ENCODE measurements at places on chromosomes 3 and 15.

DNA sequence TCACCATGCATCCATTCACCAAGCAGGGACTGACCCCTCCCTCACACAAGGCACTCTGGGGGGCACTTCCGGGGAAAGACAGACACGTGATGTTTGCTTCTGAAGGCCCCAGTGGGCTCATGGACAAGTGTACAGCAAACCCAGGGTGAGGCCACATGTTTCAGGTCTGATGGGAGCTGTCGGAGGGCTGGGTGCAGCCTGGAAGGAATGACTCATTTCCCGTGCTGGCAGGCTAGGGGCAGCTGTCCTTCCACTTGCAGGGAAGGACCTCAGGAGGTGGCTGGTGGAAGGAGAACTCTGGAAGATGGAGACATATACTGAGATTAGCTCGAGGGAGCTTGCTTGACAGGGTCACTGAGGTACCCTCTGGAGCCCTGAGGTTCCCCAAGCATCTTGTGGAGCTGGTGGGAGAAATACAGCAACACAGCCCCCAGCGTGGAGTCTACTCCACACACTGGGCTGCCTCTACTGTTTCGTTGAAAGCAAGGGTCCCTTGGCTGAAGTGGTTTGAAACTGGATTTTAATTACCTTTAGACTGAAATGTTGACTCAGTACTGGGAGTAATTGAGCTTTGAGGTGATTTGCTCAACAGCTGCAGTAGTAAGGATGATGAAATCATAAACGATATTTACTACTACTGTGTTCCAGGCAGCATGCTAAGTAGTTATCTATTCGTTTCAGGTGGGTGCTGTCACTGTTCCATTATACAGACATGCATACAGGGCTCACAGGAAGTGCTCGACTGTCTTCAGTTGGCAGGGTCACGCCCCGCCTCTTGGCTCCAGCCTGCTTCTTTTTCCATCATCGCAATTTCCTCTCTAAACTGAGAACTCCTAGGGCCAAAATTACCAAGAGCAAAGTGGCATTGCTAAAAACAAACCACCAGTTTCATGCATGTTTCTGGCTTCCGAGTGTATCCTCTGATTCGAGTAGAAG, 230.4 kb downstream of the ADAMTS17 start:
- DNase-seq: no peak

DNA sequence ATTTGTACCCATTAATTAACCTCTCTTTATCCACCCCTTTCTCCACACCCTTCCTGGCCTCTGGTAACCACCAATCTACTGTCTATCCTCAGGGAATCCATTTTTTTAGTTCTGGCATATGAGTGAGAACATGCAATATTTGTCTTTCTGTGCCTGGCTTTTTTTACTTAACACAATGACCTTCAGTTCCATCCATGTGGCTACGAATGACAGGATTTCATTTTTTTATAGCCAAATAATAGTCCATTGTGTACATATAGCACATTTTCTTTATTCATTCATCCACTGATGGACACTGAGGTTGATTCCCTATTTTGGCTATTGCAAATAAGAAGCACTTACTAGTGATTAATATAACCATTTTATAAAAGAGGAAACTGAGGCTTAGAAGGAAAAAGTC, 109.9 kb upstream of the NANOGP8 start:
- no peak for DNase-seq

DNA sequence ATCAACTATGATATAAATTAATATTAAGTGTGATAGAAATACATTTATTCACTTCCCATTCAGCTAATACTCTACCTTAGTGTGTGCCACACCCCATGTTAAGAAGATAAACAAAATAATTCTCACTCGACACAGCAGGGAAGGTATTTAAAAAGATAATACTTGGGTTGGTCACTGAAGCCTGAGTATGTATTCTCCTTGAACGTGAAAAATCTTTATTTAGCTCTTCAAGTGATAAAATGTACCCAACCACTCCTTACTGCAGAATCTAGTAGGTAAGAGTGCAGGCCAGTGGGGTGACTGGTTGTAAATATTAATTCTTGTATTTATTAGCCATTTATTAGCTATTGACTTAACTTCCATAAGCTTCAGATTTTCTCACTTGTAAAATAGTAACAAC, 372.7 kb upstream of the THBS1 start:
- DNase-seq: no peak

GRCh38 chr3:39180546-39181346, 11.6 kb downstream of the XIRP1 start:
- no peak for DNase-seq

GRCh38 chr3:140292684-140293083, 357.7 kb downstream of the CLSTN2 start:
- DNase-seq: no peak

DNA sequence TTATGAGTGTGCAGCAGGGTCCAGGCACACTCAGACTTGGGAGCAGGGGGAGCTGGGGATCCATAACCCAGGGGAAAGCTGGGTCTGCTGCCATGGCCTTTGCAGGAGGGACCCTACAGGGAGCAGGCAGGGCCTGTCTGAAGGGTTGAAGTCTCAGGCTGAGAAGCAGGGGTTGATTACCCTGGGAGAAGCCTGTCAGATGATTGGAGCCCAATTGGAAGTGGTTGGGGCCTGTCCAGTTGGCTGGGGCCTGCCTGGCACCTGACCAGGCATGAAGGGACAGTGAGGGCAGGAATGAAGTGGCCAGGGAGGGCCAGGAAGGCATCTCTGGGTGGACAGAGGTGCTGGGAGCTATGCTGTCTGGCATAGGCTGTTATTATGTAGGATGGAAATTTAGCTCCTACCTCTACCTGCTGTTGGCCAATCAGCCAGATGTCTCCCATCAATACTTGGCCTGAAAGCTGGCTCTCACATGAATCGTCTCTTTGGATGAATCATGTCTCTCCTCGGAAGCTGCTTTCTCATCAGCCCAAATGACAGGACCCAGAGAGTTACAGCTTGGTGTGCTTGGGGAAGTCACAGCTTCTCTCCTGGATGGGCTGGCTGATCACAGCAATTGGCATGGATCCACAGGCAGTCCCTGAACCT, 27.4 kb upstream of the SLCO2A1 start:
- DNase-seq: no peak

- DNase-seq: no peak
These were observed 40.5 kb downstream of the CCDC12 start for GRCh38 chr3:46935989-46936558.

DNA sequence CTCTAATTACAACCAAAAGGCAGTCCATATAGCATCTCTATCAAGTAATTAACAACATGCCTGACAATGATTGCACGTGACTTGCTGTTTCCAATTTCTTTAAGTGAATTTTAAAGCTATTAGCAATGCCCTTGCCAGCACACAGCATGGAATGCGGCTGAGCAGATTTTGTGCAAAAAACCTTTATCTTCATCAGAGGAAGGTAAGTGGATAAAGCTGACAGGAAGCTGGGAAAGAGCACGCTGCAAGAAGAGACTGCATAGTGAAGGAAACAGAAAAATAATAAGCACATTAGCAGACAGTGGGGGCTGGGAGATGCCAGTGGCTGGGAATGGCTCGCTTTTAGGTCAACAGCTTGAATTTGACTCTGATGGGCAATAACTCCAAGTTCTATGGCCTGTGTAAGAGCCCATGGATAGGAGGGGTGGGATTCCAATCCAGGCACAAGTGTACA, 138.8 kb downstream of the PDZRN3 start:
- no peak for DNase-seq

DNA sequence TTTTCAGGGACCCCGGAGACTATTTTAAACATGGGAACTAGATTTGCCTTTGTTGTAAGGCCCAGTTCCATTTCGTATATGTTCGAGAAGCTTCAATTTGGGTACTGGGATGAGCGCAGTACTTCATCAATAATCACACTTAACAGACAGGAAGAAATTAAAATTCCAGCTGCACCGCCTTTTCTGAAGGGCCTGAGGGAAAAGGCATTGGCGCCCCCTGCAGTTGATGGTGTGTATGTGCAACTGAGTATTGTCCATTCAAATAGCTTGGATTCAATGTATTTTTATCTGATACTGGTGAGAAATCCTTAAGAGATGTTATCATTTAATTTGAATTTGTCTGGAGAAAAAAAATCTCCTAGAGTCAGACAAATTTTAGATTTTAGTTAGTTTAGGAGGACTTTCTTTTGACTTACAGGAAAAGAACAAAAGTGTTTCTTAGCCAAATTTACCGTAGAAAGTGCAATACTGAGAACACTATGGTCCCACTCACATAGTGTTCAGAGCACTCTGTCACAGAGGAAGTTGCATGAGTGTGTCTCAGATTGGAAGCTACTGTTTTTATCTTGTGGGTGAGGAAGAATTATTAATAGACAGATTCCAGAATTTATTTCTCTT, 5.4 kb upstream of the ALDH1A2 start:
- no peak for DNase-seq

- DNase-seq: peak; percentile 71
These were observed 773.1 kb upstream of the NR2F2 start for GRCh38 chr15:95557226-95558046.

- peak; percentile 53 for DNase-seq
These were observed 4.3 kb downstream of the DAZL start for GRCh38 chr3:16600780-16601536.

DNA sequence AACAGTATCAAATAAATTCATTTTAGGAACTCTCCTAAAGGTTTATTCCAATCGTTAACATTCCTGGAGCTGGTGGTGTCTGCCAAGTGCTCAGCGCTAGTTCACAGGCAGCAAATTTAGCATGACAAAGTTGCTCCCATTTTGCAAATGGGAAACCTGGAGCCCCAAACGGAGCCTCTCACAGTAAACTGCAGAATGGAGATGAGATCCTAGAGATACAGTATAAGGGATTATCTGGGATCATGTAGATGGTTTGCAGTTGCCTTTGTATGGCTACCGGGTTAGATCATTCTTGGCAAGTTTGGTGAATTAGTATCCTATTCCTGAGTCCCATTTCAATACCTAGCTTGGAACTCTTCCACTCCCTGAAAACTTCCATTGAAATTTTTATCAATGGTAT, 173.7 kb downstream of the CDIN1 start:
- no peak for DNase-seq

- no peak for DNase-seq
These were observed 48.1 kb downstream of the RAB11A start for GRCh38 chr15:65917407-65917756.

DNA sequence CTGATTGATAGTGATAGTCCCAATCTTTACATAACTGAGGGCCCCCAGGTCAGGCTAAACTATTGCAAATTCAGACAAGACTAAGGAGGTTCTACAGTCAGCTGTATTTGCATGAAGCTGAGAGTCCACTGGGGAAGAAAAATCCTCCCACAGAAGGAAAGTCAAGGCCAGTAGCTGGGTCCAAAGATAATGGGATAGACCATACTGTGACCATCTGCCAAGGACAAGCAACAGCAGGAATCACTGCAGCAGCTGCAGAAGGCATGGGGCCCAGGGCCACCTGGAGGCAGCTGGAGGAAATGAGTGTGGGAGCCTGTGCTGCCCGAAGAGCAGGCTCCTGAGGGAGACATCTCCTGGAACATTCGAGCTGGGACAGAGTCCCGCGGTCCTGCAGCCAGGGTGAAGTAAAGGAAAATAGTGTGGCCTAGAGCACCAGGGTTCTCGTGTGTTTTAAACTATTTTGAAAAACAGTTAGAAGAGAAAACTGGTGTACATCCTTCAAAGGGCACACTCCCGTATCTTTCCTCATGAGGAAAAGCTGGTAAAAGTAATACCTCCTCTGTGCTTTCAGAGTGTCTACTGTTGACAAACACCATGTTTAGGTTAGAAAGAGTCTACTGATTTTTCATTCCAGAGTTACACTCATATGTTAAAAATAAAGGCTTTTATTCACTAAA, 13.2 kb upstream of the TMEM212 start:
- DNase-seq: no peak

GRCh38 chr3:52844290-52844975, 9.6 kb upstream of the MUSTN1 start:
- DNase-seq: no peak

GRCh38 chr3:97765336-97765735, 778 bp downstream of the ARL6 start:
- no peak for DNase-seq

DNA sequence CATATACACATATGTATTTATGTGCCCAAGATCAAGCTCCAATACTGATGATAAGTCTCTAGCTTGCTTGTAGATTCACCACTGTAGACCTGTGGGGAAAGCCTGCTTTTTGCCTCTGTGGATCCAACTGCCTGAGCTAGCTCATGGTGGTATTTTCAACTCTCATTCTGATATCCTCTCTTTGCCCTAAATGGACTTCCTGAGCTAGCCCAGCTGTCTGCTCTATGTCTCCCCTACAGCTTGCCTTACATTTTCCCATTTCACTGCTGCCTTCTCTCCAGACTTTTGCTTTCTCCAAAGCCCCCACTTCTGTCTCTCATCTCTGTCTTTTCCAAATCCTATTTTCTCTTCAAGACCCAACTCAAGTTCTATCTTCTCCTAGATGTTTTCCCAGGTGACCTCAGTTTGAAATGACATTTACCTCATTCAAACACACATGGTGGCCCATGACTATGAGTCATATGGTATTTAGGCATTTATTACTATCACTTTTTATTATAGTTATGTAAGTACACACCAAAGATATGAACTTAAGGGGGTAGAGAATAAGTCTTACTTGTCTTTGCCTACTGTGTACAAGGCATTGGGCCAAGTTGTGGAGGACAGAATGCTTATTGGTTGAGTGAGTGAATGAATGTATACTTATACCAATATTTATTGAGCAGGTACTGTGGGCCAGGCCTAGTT, 191.7 kb downstream of the NR1D2 start:
- DNase-seq: no peak

- DNase-seq: no peak
These were observed 300.7 kb upstream of the SATB1 start for GRCh38 chr3:18725668-18726407.

DNA sequence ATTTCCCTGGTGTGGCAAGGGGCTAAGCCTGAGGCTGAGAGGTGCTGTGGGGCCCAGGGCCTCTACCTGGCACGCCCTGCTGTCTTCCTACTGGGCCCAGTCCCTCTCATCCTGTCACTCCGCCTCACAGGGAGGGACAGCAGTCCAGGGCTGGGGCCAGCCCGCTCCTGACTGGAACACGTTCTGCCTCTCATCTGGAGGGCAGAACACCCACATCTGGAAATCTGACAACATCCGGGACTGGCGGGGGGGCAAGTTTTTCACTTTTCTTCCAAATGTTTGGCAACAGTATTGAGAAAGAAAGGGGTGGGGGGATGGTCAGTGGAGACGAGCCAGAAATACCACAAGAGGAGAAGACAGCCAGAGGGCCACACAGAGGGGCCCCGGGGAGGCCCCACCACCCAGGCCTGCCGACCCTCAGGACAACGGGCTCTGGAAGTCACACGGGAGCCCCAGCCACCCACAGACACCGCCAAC, 1.8 kb upstream of the MYL3 start:
- no peak for DNase-seq

DNA sequence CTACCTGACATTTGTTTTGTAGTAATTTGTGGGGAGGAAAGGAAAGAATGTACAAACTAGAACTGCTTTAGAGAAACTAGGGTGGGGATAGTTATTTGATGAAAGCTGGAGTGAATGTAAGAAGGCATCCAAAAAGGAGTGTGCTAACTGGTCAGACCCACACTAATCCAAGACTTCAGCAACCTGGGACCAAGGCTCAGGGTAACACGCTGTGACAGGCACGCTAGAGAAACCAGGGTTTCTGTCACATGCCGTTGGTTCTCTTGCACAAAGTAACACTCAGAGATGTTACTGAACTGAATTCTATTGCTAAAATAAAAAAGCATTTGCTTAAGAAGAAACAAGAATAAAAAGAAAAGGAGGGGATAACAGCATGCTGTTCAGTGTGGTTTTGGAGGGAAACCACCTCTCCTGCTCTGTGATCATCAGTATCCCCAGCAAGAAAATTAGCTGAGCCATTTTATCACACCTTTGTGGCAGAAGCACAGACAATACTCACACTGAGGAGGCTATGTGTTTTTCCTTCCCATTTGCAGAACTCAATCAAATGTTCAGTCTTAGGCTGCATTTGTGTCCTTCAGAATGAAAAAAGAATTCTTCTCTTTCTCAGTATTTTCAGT, 2.8 kb upstream of the CCDC80 start:
- DNase-seq: no peak
